MV-4-11 (cell line): ENCODE measurements at places on chromosomes 3 and 15.

DNA sequence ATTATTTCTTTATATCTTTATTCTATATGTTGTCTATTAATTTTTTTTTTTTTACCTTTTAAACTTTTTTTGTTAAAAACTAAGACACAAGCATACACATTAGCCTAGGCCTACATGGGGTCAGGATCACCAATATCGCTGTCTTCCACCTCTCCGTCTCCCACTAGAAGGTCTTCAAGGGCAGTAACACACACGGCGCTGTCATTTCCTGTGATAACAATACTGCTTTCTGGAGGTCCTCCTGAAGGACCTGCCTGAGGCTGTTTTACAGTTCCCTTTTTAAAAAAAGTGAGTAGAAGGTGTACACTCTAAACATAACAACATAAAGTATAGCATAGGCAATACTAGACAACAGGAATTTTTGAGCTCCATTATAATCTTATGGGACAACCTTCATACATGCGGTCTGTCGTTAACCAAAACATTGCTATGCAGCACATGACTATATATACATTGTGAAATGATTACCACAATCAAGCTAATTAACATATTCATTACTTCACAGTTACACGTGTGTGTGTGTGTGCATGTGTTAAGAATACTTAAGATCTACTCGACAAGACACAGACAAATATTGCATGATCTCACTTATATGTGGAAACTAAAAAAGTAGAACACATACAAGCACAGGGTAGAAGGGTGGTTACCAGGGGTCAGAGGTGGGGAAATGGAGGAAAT is 20.8 kb downstream of the RAB6B start:
- DNase-seq: no peak

DNA sequence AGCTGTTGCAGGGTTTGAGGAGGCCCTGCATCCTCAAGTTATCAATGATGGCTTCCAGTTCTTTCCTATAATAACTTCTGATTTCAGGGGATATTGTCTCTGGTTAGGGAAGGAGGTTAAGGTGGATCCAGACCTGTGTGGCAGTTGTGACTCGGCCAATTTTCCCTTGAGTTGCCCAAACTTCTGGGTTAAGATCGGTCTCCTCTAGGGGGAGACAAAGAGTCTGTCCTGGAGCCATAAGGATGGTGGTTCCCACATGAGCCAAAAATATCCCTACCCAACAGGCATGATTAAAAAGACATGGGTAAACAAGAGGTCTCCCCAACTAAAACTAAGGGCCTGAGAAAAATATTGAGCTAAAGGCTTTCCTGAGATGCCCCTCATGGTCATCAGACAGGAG is 227.5 kb upstream of the MDFIC2 start:
- DNase-seq: no peak

- DNase-seq: peak; percentile 23
Observed at GRCh38 chr3:139120086-139121056, 75.7 kb upstream of the PRR23C start.

DNA sequence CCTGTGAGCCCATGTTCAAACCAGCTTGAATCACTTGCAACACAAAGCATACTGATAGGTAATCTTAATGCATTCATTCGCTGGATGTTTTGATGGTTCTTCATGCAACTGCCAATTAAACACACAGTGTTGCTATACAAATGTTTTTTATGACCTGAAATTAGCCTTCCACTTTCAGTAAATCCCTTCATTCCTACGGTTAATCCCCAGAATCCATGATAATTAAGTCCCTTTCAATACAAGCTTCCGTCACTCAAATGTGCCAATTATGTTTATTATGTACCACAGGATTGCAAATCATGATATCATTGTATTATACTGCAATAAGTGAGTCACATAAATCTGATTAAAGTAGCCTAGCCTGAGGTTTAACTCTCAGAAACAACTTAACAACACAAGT is 14.5 kb upstream of the LYZL4 start:
- DNase-seq: no peak

GRCh38 chr3:52710512-52710911 is 4.6 kb downstream of the SPCS1 start:
- DNase-seq: peak; percentile 11

GRCh38 chr3:157127831-157128767 is 31.8 kb downstream of the CCNL1 start:
- DNase-seq: peak; percentile 50

DNA sequence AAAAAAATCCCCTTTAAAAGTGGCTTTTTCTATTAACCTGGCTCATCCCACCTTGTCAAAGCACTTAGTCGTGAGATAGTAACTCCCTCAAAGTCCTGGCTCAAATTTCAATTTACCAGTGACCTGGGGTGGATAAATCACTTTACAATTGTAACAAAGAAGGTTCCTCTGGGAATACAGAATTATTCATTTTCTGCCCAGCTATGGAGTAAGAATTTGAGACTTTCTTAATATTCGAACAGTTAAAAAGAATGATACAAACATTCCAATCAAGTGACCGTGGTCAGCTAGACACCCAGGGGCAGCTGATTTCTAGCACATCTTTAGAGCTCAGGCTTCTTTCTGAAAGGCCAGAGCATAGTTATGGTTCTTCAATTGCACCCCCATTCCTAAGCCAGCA is 291.0 kb upstream of the TGFBR2 start:
- no peak for DNase-seq

GRCh38 chr3:180909369-180910127 is 2.9 kb upstream of the FXR1 start:
- no peak for DNase-seq

DNA sequence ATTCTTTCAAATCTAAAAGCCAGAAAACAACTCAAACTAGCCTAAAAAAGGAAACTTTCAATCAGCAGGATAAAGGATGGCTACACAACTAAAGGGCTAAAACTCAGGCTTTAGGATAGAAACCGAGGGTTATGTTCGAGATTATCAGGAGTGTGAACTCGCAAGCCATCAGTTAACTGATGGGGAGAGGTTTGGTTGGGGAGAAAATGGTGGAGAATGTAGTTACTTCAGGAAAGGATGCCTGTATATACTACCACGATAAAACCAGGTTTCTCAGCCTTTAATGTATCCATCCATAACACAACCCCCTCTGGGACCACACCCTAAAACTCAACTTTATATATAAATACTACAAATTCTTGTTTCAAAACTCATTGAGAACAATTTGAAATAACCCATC is 22.2 kb downstream of the TRA2B start:
- no peak for DNase-seq

DNA sequence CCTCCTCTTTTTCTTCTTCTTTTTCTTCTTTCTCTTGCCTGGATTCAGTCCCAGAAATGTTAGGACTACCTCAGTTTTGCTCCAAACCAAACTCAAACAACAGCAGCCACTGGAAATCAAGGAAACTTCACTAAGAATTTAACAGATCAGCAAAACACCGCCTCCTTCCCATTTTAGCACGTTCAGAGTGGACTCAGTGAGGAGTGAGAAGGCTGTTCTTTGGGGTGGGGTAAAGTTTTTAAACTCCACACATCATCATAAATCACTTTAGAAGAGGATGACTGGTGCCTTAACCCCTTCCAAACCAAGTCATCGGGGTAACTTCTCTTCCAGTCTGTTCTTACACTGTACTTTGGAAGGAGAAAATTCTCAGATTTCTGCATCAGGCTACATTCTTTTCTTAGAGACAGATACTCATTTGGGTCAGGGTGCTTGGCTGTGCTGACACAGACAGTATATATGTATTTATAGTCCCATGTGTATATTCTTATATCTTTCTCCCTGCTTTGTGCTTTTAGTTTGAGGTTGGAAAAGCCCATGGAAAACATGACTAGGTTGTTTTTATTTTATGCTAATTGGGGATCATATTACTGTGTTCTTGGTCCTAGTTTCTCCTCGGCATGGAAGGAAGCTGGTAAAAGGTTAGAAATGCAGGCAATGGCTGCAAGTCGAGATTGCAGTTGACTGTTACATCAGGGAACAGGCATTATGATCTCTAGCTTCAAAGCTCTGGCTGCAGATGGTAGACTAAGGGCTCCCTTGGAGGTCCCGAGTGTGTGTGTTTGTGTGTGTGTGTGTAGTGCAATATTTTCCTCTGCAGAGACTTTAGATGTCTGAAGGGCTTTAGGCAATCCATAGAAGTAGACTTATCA is at the start of gene CCDC80:
Gene CCDC80, minus strand, starts transcription at position 214 of the 872 bp plus-strand sequence. CDS start 1,238 bp downstream, outside the sequence.
- peak; percentile 41 for DNase-seq

DNA sequence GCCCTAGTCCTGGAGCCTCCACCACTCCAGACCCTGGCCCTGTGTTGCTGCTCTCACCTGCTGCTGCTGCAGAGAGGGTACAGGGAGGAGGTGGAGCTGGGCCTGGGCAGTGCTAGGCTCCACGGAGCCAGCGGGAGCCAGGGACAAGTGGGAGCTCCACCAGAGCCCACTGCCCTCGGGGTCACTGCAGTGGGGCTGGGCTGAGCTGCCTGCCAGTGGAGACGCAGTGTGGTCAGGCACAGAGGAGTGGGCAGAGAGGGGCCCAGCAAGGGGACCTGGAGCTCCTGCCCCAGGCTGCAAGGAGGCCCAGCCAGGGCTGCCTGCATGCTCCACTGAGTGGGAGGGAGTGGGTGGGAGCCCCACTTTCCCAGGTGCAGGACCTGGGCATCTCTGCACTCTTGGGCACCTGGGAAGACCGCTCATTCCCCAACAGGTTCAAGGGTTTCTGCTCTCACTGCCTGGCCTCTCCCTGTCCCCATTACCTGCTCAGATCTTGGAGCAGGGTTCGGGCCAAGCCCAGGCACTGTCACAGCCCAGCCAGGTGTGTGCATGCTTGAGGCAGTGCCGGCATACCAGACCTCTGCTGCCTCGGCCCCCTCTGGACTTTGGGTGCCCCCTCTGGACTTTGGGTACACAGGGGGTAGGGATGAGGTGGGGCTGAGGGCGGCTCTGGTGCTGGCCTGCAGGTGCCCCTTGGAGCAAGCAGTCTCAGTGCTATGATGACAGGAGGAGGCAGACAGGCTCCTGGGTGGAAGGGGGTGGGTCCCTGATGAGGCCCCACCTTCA is 308.0 kb downstream of the DOCK3 start:
- DNase-seq: no peak

- no peak for DNase-seq
Observed at GRCh38 chr3:107013641-107014040, 363.6 kb upstream of the CCDC54 start.

DNA sequence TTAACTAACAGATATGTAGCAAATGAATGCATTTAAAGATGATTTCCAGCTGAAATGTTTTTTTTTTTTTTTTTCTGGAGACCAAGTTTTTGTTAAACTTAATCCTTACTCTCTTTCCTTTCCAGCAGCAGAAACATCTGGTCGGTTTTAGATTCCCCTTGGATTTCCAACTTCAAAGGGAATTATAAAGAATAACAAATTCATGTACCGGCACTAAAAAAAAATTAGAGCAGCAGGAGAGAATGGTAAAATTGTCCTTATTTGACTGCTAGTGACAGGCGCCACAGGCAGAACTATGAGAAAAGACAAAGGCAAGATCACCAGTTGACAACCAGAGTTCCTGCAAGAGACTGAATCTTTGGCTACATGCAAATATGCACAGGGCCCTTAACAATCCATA is 393.3 kb downstream of the TIGIT start:
- DNase-seq: no peak

DNA sequence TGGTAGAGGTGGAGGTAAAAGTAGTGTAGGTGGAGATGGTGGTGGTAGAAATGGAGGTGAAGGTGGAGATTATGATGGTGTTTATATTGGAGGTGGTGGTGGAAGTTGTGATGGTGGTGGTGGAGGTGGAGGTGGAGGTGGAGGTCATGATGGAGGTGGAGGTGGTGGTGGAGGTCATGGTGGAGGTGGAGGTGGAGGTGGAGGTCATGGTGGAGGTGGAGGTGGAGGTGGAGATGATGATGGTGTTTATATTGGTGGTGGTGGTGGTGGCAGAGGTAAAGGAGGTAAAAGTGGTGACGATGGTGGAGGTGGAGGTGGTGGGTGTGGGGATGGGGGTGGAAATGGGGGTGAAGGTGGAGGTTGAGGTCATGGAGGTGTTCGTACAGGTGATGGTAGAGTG is 107.8 kb downstream of the ASB7 start:
- no peak for DNase-seq

GRCh38 chr3:23993556-23994243 is 48.6 kb downstream of the NR1D2 start:
- no peak for DNase-seq

- no peak for DNase-seq
Observed at GRCh38 chr3:79555655-79556054, 212.1 kb downstream of the ROBO1 start.

DNA sequence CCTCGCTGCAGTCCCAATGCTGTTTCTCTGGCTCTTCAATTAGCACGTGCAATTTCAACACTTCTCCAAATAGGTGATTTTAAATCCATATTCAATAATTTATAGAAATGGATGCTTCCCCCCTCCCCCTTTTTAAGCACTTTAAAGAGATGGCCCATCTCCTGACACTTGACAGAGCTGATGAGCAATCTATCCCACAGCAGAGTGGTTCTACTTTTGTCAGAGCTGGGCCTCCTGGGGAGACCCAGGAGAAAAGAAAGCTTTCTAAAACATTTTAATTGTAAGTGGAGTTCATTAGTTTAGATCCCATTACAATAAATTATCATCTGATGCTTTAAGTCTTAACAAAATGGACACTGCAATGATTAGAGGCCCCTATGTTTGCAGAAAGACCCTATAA is 127.7 kb downstream of the SHQ1 start:
- no peak for DNase-seq

- peak; percentile 91 for DNase-seq
Observed at GRCh38 chr3:111882799-111883198, 23.7 kb downstream of the PHLDB2 start.

DNA sequence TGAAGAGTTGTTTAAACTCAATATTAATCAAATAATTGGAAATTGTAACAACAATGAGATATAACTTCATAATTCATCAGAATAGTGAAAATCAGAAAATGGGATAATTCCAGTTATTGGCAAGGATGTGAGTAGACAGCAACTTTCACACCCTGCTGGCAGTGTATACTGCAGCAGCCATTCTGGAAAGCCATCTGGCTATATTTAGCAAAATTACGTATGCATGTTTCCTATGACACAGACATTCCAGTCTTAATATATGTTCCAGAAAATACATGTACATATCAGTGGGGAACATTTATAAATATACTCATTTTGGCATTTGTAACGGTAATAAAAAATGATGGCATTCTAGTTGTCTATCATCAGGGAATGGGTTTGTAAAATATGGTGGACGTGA is 564.1 kb downstream of the GBE1 start:
- no peak for DNase-seq

GRCh38 chr15:81449836-81450474 is 75.9 kb upstream of the TMC3 start:
- no peak for DNase-seq

DNA sequence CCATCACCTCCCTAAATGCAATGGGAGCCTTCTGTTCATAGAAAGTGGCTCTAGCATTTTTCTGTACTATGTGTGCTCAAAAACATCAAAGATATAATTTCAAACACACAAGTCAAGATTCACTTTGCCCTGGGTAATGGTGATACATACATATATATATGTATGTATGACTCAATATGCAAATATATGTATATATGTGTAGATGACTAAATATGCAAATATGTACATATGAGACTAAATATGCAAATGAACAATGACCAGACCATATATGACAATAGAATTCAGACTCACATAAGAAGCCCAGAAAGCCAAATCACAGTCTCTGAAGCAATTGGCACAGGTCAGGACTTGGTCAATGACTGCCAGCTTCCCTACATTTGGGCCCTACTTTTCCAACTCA is 36.9 kb upstream of the SNRK start:
- DNase-seq: no peak
